ENCODE measurements at places on chromosomes 2 and 18.

DNA sequence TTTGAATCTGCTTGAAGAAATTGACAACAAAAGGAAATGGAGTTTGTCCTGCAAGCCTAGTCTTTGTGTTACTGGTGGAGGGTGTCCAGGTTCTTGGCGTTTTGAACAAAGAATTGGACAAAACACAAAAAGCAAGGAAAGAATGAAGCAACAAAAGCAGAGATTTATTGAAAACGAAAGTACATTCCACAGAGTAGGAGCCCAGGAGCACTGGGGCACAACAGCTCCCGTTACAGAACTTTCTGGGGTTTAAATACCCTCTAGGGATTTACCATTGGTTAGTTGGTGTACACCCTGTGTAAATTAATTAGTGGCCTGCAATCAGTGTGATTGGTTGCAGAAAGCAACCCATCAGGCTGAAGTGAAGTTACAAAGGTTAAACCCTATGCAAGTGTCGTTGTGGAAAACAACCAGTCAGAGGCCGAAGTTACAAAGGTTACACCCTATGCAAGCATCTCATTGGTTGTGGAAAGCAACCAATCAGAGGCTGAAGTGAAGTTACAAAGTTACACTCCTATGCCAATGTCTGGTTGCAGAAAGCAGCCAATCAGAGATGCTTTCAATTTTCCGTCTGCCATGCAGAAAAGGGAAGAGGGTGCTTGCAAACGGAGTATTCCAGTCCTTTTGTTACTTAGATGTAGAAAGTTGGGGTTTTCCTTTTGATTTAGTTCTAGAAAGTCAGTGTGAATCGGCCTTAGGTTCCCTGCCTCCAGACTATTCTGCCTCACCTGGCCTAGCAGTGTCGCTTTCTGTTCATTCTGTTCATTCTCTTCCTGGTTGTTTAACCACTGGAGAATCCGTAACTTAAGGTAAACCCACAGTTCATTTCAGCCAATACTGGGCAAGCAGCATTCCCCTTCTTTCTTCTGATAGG, 47.6 kb upstream of the PTH2R start:
- peak; percentile 19 for DNase-seq

DNA sequence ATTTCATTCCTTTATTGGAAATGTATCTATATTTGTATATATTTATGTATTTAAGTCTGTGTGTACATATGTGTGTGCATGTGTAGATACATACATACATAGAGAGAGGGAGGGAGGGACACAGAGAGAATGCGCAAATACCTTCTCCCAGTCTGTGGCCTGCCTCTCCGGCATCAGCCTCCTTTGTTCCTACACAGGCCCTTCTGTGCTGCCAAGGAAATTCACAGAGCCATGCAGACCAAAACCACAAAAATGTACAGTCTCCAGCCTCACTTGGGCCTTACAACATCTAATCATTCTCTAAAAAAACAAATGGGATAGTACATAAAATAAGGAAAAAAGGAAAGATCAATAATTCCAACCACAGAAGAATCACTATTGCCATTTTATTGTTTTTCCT, 8.8 kb upstream of the CRACDL start:
- DNase-seq = peak; percentile 87

- DNase-seq = peak; percentile 47
Measured at GRCh38 chr18:34977838-34978532, 63.2 kb upstream of the MAPRE2 start.

GRCh38 chr2:215084080-215084479, 54.3 kb downstream of the ABCA12 start:
- no peak for DNase-seq

- no peak for DNase-seq
Measured at GRCh38 chr2:157193461-157193860, 64.0 kb upstream of the GALNT5 start.

GRCh38 chr2:237691908-237692600, 64.7 kb downstream of the LRRFIP1 start:
- DNase-seq = peak; percentile 97

DNA sequence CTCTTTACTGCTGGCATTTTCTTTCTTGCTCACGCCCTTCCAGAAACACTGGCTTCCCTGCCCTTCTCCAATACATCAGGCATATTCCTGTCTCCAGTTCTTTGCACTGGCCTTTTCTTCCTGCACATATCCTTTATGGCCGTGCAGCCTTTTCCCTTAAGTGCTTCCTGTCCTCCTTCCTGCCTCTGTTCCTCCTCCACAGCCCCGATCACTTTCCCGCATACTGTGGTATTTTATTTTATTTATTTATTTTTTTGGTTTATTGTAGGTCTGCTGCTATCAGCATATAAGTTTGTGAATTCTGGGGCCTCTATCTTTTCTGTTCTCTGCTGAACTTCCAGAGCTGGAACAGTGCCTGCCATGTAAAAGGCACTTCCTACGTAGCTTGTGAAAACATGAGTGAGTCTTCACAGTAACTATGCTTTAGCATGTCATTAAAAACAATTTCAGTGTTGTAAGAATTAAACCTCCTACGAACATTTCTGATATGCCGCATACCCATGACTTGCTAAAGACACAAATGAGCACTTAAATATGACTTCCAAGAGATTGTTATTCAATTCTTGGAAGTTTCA, 289.1 kb downstream of the TRIB2 start:
- no peak for DNase-seq

DNA sequence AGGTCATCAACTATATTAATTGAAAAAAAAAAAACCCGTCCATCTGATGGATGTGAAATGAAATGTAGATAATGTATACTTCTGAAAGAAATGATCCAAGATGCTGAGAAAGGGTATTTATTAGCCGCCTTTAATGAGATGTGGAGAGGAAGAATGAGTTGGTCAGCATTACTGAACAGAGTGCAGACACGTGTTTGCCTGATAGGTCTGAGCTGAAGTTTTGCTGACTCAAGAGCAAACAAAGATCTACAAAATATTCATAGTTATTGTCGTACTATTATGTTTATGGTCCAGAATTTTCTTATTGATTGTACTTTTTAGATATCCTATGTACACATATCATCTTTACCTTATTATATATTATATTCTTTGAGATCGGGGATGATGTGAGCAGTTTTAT, 235.3 kb downstream of the RDH14 start:
- no peak for DNase-seq

- DNase-seq = no peak
Measured at GRCh38 chr2:88442473-88442872, 10.0 kb downstream of the FOXI3 start.

- no peak for DNase-seq
Measured at GRCh38 chr2:134195341-134195740, 58.5 kb upstream of the MGAT5 start.

GRCh38 chr2:205807229-205807628, 124.9 kb downstream of the NRP2 start:
- DNase-seq = no peak

DNA sequence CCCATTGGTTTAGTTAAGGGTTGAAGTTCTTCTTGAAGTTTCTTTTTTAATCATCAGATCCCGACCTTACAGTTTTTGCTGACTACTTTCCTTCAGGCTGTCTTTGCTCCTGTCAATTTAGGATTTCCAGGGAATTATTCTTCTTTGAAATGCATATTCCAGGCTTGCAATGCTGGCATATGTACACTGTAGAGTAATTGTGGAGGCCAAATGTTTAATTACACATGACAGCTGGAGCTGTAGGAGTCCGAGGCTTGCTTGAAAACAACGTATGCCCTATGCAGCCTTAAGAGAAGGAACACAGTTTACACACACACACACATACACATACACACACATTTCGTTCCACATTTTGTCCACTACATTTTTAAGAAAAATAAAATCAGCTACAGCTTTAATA, 602.3 kb downstream of the TMEM182 start:
- no peak for DNase-seq

GRCh38 chr2:109258905-109259540, 130.0 kb downstream of the SH3RF3 start:
- no peak for DNase-seq

GRCh38 chr2:62450716-62451191, 55.2 kb downstream of the TMEM17 start:
- DNase-seq = no peak

DNA sequence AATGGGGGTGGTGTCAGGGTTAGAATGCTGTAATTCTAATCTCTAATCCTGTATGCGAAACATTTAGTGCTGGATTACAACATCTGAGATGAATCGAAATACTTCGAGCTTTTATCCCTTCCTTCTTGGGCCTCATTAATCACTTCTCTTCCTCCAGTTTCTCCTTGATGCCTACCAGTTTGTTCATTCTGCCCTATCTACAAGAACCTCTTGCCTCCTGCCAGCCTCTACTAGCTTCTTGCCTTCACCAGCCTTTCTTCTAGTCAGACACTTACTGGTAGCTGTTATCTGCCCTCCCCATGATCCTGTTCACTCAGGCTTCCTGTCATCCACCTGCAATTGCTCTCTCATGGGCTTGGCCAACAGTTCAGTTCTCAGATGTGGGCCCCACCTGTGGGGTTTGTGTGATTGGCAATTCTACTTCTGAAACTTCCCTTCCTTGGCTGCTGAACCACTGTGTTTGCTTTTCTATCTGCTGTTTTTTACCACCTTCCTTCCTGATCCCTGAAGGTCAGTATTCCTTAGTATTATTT, 15.4 kb upstream of the FARP2 start:
- DNase-seq = no peak

DNA sequence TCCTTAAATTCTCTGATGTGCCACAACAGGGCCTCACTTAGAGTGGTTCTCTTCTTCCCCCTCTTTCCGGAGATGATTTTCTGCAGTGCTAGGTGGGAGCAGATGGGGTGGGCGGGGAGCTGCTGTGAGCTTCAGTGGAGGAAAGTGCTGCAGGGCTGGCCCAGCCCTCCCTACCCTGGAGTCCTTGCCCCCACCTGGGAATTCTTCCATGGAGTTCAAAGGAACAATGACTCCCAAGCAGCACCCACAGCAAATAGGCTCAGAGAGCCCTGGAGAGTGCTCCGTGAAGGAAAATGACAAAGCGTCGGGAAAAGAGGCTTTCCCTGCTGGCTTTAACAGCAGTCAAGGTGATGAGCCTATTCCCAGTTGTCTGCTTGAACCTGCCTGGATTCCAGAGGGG, 28.8 kb downstream of the LOXHD1 start:
- DNase-seq = no peak

GRCh38 chr2:205375461-205376448, 306.5 kb upstream of the NRP2 start:
- peak; percentile 23 for DNase-seq

DNA sequence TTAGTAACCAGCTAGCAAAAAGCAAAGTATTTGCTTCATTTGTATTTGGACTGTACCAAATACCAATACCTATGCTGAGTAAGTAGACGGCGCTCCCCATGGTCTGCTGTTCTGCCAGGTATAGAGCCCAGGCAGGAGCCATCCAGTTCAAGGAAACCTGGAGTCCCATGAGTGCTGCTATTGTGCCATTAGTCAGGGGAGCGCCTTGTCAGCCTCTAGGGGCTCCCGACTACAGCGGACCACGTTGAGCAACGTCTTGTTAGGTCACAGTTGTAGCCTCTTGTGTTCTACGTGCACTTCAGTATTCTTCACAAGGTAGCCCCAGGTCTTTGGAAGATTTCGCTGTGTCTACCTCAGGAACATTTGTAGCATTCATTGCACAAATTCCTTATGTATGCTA, 21.6 kb upstream of the SLC9A2 start:
- DNase-seq = no peak

DNA sequence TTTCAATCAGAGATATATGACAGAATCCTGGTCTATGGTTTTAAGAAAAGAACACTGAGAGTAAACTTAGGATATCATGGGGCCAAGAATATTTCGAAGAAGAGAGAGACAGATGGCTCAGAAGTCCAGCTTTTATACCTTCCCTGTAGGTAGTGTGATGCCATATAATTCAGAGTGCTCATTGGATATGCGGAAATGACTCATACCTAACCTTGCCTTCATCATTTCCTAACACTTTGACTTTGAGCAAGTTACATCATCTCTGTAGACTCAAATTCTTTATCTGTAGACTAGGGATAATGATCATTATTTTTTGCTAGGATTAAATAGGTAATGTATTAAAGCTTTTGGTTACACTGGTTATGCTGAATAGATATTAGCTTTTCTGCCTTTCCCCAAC, 461.6 kb upstream of the CNTNAP5 start:
- DNase-seq = no peak

- DNase-seq = no peak
Measured at GRCh38 chr18:77043541-77044280, 88.9 kb downstream of the MBP start.

DNA sequence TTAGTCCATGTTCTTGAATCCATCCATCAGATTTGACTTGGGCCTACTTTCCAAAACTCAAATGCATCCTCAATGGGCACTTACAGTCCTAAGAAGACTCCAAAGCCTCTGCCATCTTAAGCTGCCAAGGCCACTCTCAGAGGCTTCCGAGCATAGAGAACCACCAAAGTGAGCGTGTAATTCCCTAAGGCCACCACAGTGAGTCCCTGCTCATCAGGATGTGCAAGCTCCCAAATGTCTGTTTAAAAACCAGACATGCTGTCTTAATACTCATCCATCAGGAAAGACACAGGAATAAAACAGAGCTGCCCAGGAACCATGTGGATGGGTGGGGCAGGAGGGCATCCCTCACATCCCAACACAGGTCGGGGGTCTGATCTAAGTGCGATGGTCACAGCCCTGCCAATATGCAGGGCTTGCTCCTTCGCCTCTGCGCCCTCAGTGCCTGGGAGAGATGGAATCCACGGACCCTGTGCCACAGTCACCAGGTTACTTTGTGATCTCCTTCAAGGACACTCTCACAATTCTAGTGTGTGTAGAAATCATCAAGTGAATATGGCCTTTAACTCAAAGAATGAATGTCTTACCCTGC, 80.4 kb downstream of the POLR1A start:
- DNase-seq = no peak

- no peak for DNase-seq
Measured at GRCh38 chr18:9003406-9004100, 98.9 kb upstream of the NDUFV2 start.

GRCh38 chr2:212646698-212647366, 108.2 kb upstream of the ERBB4 start:
- peak; percentile 67 for DNase-seq

All from adipocyte (in vitro differentiated cells).